T follicular helper cell (primary cell): ENCODE measurements at places on chromosomes 4 and X.

DNA sequence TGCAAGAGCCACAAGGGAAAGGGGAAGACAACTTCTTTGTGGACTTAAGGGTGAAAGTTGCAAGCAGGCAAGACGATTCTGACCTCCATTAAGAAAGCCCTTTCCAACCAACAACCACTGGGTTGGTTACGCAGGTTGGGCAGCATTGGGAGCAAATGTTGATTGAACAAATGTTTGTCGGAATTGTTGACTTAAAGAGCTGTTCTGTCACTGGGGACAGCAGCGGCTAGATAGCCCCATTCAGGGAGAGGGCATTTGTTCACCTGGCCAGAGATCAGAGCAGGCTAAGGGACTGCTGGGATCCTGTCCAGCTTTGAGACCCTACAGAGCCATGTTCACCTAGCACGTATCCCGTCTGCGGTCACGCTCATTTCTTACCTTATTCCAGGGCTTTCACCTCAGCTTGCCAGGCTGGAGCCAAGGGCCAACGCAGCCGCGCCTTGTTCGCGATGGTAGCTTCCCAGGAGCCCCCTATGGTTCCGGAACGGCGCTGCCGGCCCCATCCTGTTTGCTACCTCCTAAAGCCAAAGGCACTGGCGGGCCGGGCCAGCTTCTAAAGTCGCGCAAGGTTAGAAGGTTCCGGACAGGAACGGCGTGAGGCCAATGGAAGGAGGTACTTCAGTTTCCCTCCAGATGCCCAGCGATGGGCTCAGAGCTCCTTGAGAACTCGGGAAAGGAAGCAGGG lies 24.6 kb downstream of the F9 start:
- DNase-seq: no peak

- DNase-seq: no peak
Measured at GRCh38 chr4:25161593-25161950, 1.3 kb upstream of the SEPSECS start.

DNA sequence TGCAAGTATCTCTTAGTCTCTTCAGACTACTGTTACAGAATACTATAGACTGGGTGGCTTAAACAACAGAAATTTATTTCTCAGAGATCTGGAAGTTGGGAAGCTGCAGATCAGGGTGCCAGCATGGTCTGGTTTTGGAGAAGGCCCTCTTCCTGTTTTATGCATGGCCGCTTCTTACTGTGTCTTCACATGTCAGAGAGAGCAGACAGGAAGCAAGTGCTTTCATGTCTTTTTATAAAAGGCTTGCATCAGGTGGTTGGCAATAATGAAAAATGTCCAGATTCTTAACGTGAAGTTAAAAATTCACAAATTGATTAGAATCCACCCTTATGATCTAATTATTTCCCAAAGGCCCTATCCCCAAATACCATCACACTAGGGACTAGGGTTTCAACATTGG lies 284.9 kb downstream of the RPA4 start:
- DNase-seq: no peak

DNA sequence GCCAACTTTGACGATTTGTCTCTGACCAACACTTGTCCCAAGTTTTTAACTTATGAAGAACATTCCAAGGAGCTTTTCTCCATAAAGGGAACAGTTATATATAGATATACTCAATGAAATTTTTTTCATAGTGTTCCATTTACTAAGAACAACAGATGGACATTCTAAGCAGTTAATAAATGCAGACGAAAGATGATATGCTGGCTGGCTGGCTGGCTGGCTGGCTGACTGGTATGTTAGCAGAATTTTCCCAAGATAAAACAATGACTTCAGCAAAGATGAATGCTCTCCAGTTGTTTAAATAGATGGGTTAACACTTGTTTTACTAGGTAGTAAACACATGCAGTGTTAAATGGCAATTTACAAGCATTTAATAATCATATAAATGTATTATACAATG lies 62.2 kb downstream of the SPANXN3 start:
- DNase-seq: no peak

GRCh38 chrX:107374132-107374531 lies 75.3 kb upstream of the FRMPD3 start:
- DNase-seq: no peak

GRCh38 chr4:114998316-114998715 lies 115.1 kb downstream of the NDST4 start:
- DNase-seq: no peak

DNA sequence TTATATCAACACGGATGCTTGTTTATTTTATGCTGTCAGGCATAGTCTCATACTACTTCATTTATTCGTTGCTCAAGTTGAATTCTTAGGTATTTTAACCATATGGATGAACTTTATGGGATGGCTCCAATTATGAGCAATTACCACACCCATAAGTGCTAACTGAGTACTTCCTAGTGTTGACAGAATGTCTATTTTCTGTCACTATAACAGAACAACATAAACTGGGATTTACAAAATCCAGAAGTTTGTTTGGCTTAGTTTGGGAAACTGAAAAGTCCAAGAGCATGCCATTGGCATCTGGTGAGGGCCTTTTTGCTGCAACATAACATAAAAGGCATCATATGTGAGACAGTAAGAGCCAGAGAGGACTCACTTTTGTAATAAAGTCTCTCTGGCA lies 21.0 kb downstream of the SULT1E1 start:
- DNase-seq: no peak

- DNase-seq: no peak
Measured at GRCh38 chr4:131764730-131765129, 1384.4 kb upstream of the PCDH10 start.
